ENCODE measurements at places on chromosomes 4 and X. TPM values are rescaled to one million over a fixed set of nuclear protein-coding genes. Genes with fewer than 3 reads are reported as not detected.

GRCh38 chr4:10620935-10621488 is 63.6 kb downstream of the CLNK start:
- DNase-seq: no peak

DNA sequence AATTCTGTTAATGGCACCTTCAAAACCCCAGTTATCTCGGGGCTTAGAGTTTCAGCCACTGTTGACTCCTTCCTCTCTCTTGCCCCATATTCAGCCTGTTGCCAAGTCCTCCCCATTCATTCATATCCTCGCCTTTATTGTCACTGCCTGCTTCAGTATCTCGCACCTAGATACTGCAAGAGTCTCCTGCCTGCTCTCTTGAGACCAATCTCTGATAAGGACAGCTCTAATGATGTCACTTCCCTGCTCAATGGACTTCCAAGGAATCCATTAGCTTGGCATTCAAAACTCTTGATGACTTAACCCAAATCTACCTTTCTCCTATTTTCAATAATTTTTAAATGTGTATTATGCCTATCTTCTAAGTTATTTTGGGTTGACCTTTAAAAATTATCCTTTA is 1.1 kb upstream of the UBE2A start:
- no peak for DNase-seq

GRCh38 chrX:67953658-67954057 is 409.8 kb downstream of the AR start:
- DNase-seq: no peak

GRCh38 chrX:9538544-9539045 is 73.7 kb downstream of the TBL1X start:
- no peak for DNase-seq

DNA sequence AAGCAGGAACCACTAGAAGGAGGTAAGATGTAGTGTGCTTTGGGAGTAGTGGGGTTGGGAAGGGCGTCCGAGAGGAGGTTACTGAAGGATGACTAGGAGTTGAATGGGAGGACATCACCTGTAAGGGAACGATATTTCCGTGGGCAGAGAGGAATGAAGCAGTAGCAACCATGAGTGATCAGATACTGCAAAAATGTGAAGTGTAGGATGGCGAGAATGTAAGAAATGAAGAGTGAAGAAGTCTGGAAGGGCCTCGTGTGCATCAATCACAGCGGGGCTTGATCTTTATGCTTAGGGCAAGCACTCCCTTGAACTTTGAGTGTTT is 594 bp downstream of the MSMO1 start:
- peak; percentile 8 for DNase-seq

DNA sequence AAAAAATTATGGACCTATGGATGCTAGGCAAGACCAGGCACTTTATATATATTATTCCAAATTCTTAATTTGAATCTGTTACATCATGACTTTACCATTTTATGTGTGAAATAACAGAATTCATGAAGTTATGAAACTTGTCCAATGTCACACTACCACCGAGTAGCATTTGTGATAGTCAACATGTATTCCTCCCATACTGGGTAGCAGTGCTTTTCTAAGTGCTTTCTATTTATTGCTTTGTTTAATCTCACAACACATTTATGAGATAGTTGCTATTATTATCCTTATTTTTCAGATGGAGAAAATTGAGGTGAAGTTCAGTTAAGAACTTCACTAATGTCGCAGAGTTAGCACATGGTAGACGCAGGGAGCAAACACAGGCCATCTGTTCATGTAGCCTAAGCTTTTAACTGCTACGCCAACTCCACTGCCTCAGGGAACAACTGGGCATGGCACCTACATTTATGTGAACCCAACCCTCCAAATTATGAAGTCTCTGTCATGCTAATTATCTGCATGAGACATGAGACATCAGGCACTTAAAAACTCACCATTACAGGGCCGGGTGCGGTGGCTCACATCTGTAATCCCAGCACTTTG is 20.8 kb downstream of the GUCY1A1 start:
- DNase-seq: no peak

GRCh38 chr4:168854350-168854921 is 155.6 kb downstream of the CBR4 start:
- no peak for DNase-seq

GRCh38 chrX:154021131-154021611 is 1.5 kb upstream of the IRAK1 start:
- no peak for DNase-seq

DNA sequence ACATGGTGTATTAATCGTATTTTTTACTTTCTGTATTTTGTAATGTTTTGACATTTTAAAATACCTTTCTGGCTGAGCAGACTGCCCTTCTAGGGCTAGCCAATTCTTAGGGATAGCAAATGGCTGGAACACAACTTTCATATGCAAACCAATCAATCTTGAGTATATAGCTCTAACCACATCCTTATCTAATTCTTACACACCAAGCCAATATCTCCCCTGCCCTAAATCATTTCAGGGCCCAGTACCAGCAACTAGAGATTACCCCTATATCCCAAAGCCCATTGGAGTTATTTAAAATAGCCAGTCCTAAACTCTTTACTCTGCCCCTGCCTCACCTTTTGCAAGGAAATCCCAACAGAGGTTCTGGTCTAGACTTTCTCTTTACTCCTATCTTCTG is 58.3 kb downstream of the INTS12 start:
- DNase-seq: no peak

GRCh38 chr4:2400841-2401609 is 17.4 kb downstream of the ZFYVE28 start:
- DNase-seq: no peak

DNA sequence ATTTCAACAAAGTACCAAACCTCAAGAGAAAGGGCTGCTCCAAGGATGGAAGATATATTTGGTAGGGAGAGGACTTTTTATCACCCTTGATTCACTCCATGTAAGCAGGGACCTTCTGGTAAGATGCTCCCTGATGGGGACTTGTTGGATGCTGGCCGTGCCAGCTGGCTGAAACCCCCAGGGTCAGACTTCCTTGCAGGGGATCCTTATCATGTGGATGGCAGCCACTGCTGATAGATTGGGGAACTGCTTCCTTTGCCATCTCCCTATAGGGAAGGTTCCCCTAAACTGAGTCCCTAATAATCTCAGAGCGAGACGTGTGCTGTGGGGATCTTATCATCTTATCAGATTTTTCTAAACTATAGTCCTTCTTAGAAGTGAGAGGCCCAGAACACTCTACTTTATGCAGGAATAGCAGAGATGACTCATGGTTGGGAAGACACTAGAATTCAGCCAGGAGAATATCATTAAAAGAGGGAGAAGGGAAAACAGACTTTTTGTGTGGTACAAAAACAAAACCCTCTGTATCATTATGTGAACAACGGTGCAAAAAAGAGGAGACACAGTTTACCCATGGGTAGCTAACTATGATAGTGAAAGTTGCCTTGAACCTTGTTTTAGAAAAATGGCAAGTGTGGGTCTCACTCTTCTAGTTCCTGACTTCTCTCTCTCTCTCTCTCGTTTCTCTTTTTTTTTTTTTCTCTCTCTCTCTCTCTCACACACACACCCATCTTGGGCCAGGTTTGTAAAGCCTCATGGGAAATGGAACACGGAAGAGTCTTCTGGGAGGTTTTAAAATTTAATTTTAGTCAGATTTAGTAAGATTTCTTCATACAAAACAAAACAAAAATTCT is 16.1 kb downstream of the RHOH start:
- DNase-seq: no peak

DNA sequence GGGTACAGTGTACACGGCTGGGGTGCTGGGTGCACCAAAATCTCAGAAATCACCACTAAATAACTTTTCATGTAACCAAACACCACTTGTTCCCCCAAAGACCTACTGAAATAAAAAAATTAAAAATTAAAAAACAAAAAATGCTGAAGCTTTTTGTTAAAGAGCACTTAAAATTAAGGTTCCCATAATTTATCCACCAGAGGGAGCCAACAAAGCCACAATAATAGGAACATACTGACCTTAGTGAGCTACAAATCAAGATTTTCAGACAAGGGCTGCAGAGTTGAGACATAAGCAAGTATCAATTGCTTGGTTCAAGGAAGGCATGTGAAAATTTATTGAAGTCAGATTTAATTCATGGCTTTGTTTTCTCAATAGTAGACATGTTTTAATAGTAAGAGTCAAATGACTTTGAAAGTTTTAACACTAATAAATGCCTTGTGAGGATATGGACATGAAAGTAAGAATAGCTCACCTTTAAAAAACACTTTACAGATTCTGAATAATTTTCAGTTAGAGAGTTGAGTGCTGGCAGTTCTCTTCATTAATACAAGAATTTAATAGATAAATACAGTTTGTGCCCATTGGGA is 43.0 kb upstream of the SCOC start:
- DNase-seq: no peak

DNA sequence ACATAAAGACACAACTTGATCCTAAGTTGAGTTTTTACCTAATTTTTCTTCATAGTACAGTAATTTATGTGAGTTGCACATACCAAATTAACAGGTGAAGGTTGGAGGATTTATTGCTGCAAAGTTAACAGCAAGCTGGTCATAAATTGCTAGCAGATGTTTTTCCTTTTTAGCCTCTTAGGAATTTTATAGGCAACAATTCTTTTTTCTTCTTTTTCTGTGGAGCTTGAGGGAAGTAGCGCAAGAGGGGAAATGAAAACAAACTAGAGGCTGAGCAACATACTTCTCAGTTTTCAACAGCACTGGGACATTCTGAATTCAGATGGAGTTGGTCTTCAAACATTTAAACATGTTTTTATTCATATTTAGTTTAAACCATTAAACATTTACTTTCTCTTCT is 63.7 kb upstream of the TLR2 start:
- DNase-seq: no peak

DNA sequence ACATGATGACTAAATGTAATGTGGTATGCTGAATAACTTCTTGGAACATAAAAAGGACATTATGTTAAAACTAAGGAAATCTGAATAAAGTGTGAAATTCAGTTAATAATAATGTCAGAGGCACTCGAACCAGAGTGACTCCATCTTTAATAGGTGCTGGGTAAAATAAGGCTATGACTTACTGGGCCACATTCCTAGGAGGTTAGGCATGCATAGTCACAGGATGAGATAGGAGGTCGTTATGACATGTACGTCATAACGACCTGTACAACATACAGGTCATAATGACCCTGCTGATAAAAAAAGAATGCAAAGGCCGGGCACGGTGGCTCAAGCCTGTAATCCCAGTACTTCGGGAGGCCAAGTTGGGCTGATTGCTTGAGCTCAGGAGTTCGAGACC is 28.9 kb upstream of the OPHN1 start:
- peak; percentile 4 for DNase-seq

DNA sequence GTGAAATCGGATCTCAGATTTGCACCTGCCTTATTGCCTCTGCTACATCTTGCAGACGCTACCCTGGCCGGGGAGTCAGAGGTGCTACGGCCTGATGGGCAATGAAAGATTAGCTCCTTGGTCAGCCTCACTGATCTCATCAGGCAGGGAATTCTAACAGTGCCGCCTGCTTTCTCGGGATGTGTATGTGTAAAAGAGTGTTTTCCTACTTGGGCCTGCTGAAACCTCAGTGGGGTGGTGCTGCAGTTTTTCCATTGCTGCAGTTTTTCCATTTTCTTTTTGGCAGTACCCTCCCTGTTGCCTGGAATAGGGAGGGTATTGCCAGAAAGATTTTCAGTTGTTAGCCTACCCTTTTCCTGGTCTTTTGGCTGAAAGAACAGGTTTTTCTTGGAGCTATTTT is 117.5 kb downstream of the CDKL5 start:
- no peak for DNase-seq

CRMP1 gene
- 37.7 TPM for total RNA-seq

FTSJ1 gene
- 70.7 TPM for total RNA-seq

NPY5R gene
- not detected for total RNA-seq

SMIM10L2A gene
- 0.25 TPM for total RNA-seq

TRAM1L1 gene
- total RNA-seq: 7.2 TPM

CTBP1 gene
- total RNA-seq: 106 TPM

UGT2B17 gene
- total RNA-seq: not detected

KLHL34 gene
- total RNA-seq: not detected

FOXP3 gene
- total RNA-seq: not detected

TEX13D gene
- total RNA-seq: not detected

SSX4 gene
- total RNA-seq: not detected

GUCY1B1 gene
- 13.0 TPM for total RNA-seq

ASMTL gene
- 0.72 TPM for total RNA-seq

BEND2 gene
- total RNA-seq: not detected

OR13H1 gene
- total RNA-seq: not detected

MAGEE1 gene
- total RNA-seq: 1.5 TPM

Measured in H4 (cell line).